ENCODE measurements at places on chromosomes 2 and 18.

DNA sequence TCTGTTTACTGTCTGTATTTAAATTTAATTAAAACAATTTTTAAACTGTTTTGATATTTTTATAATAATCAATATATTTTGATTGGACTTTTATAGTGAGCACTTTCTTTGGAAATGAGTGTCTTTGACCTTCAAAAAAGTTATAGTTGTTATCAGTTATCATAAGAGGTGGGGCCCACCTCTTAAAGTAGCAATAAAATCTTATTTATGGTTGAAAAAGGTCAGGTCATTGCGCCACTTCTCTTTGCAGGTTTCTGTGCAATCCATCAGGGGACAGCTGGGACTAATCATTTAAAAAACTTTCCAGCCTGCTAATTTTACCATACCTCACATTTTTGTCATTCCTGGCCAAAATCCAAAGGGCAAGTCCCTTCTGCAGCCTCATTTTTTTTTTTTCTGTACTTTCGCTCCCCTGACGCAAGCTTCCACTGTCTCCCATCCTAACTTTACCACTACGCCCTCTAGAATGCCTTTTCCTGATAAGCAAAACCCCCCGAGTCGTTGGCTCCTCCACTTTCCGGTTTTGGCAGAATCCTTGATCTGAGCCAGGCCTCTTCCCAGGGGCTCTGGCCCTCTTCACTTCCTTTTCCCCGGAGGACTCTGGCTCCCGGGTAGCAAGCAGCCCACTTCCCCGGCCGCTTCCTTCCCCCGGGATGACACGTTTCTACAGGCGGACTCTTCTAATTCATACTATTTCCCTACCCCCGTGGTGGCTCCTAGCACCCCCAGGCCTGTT lies 1.1 kb upstream of the SEH1L start:
- DNase-seq: peak; percentile 41

- DNase-seq: no peak
Measured at GRCh38 chr18:48655508-48655907, 116.7 kb downstream of the CTIF start.

GRCh38 chr2:127220768-127221527 lies 849 bp upstream of the CYP27C1 start:
- no peak for DNase-seq

DNA sequence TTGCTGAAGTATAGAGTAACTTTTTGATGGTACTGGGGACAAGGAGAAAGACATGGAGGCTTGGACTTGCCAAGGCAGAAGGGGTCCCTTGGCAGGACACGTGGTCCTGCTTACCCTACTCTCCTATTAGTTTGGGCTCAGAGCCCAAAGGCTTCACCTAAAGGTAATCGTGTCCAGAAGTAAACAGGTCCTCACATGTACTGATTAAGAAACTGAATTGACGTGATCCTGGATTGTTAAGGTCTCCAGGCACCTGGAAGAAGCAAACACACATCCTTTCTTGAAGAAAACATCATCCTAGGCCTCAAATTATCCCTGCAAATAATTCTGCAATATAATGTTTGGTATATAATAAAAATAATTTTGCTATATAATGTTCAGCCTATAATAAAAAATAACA lies 50.0 kb downstream of the DTNB start:
- DNase-seq: no peak

- no peak for DNase-seq
Measured at GRCh38 chr2:85156619-85157018, 23.4 kb downstream of the TCF7L1 start.

DNA sequence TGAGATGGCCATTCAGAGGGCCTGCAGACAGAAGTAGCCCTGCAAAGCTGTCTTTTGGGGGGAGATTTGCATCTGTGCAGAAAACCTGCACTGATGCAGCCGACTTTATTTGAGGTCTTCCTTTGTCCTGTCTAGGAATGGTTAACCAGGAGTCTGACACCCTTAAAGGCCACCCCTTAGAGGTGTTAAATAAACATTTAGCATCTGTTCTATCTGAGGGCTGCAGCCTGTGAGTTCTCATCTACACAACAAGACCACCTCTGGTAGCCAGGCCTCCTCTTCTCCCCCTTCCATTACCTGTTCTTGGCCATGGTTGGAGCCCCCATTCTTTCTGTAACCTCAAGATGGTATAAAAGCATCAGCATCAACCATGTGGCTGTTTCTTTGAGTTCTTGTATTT lies 214.4 kb upstream of the HS6ST1 start:
- no peak for DNase-seq

DNA sequence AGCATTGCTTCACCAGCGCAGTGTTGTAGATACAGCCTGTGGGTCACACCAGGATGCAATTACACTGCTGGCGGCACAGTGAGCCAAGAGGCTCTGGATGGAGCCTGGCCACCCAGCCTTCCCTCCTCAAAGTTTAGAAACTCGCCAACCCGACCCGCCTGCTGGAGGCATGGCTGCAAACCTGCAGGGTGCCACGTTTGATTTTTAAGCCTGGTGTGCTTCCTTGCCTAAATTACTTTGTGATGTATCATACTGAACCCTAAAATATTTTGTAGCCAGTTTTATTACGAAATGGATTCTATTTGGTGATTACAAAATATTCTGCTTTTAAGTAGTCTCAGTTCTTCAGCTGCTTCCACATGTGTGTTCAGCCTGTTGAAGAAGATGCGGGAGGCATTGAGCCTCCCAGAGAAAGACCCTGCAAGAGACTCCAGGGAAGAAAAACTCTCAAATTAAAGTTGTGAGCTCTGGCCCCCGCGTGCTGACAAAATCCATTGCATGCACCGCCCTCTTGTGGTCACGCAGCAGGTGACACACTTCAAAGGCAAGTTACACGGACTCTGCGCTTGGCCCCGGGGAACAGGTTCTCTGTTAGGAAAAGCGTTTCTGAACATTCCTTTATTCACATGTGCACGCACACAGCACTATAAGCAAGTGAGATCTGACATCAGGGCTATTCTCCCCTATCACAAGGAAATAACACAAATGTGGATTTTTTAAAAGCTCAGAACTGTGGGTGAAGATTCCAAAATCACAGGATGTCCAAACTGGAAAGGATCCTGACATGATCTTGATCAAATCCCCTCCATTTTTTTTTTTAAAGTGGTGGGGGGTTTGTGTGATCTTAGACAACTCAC lies 63.0 kb upstream of the TWIST2 start:
- peak; percentile 37 for DNase-seq

DNA sequence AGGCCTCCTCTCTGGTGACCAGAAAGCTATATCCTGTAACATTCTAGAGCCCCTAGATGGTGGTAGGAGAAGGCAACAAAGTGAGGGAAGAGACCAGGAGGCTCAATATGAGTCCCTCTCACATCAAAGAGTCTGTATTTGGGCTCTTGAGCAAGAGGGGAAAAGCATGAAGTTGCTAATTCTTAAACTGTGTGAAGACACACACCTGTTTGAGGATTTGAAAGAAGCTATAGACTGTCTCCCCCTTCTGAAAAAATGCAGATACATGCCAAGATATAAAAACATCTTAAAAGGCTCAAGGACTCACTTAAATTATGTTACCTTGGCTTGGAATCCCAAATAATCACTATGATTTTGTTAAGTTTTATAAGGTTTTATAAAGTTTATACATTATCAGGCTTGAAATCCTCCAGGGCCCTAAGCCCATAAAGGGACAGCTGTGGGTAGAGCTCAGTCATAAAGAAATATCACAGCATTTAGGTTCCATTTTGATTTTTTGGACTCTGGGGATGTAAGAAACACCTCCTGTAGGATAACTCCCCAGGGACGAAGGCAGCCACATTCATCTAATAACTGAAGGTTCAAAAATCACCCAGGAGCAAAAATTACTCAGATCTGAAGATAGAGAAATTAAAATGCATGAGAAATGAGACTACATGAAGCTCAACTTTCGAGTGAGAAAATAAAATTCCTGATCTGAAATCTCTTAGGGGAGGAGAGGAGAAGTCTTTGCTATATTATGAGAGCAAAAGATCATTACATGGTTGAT lies 136.1 kb upstream of the LGALSL start:
- DNase-seq: no peak

GRCh38 chr2:27720004-27720551 lies 51.4 kb upstream of the MRPL33 start:
- no peak for DNase-seq

GRCh38 chr2:232981356-232981755 lies 31.7 kb downstream of the NGEF start:
- DNase-seq: no peak
